ENCODE measurements at places on chromosomes 16 and 17. TPM values are rescaled to one million over a fixed set of nuclear protein-coding genes. Genes with fewer than 3 reads are reported as not detected.

DNA sequence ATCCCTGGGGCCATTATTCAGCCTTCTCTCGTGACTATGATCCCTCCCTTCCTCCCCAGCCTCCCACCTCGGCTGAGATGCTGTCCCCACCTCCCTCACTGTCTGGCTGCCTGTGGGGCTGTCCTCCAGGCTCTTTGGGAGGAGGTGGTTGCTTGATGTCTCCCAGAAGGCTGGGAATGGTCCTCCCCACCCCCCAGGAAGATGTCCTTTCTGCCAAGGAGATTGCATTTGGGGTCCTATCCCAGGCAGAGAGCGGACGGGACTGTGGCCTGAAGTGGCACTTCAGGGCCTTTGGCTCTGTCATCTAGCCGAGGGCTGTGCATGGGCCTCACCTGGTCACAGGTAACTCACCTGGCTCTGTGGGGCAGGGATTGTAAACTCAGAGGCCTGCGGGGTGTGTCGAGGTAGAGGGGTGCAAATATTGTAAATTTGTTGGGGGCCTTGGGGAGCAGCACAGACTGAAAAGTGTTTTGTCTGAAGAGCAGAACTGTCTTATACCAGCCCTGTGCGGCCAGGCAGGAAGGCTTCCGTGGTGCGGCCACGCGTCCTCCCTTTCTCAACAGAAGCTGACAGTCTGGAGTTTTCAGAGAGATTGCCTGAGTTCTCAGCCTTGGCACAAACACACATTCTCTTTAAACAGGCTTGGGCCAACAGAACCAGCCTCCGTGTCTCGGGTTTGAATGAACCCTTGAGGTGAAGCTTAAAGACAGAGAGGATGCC, 177.9 kb downstream of the SEC14L1 start:
- DNase-seq, result peak; percentile 71

DNA sequence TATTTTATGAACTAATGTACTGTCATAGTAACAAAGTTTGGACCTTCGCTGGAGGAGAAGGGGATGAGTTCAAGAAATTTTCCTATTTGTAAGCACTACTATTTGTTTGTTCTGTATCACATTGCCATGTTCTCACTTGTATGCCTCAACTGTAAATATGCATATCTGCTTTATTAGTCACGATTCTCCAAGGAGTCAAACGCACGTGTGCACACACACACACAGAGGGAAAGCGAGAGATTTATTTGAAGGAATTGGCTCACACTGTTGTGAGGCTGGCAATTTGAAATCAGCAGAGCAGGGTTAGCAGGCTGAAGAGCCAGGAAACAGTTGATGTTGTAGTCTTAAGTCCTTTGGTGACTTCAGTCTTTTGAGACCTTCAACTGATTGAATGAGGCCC, 24.9 kb upstream of the MYH2 start:
- no peak for DNase-seq

GRCh38 chr17:38579934-38580333, 25.8 kb downstream of the SRCIN1 start:
- DNase-seq, result no peak

DNA sequence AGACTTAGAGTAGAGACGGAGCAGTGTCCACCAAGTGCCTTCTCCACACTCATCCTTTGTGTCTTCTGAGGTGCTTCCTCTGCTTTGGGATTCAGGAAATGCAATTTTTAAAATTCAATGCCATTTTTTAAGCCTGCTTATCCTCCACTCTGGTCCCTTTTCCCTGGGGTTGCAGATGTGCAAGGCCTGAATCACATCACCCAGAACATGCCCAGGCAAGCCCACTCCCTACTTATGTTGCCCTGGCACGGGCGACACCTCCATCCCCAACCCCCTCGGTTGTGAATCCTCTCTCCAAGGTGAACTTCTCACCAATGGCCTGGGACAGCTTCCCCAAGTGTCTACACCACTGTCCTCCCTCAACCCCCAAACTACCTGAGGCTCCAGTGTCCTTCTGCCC, 116.2 kb downstream of the C17orf67 start:
- no peak for DNase-seq

DNA sequence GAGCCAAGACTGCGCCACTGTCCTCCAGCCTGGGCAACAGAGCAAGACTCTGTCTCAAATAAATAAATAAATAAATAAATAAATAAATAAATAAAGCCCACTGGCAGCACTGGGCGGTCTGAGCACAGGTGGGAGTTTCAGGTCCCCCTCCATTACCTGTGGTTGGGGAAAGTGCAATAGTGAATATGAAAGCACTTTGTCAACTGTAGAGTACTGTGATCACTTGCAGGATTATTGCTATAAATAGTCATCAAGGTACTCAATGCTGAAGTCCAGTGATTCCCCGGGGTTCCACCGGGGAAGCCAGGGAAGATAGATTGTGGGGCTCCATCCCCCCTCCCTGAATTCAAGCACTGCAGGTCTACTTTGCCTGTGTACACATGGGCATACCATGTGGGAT, 42.7 kb upstream of the CPNE2 start:
- no peak for DNase-seq

- DNase-seq, result no peak
These were observed 206.1 kb downstream of the CDH13 start for GRCh38 chr16:82832821-82833220.

DNA sequence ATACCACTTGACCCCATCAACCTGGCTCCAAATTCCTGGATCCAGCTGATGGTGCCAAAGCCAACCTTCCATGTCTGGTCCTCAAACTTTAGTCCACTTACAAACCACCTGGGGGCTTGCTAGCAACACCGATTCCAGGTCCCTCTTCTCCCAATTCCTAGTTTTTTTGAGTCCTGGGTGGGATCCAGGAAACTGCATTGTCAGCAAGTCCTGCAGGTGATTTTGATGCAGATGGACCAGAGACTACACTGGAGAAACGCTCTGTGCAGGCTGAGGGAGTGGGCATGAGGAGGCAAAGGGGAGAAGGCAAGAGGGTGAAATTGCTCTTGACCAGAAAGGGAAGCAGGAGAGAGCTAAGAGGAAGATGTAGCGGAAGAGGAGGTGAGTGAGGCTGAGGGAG, 21.0 kb upstream of the NOS2 start:
- no peak for DNase-seq

- DNase-seq, result no peak
These were observed 74.3 kb downstream of the ZNF778 start for GRCh38 chr16:89291776-89292175.

DNA sequence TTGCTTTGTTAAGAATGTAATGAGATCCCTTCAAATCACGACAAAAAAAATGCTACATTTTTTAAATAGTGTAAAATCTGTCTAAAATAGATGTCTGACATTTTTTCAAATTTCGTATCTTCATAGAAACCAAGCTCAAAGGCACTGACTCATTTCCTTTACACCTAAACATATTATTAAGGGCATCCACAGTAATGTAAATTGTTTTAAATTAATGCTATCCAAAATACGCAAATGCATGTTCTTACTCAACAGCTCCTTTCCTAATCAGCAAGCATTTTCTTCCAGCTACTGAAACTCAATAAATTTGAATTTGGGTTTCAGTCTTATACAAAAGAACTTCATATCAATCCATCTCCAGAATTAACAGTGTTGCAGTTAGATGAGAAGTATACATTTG, 4.3 kb downstream of the C16orf87 start:
- no peak for DNase-seq

The SAP30BP gene
- total RNA-seq, result 71.4 TPM

The WSCD1 gene
- 7.7 TPM for total RNA-seq

DNA sequence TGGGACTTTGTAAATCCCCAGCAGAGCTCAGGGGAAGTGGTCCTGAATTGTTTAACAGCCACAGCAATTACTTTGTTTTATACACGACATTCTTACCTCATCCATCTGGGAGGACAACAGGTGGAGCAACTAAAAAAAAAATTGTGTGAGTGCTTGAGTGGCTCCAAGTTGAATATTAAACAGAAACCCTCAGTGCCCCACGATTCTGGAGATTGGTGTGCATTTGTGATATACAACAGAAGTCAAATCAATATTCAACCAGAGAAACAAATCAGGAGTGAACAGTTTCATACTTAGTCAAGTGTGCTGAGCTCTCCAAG, 204.8 kb downstream of the HAPSTR1 start:
- DNase-seq, result no peak

DNA sequence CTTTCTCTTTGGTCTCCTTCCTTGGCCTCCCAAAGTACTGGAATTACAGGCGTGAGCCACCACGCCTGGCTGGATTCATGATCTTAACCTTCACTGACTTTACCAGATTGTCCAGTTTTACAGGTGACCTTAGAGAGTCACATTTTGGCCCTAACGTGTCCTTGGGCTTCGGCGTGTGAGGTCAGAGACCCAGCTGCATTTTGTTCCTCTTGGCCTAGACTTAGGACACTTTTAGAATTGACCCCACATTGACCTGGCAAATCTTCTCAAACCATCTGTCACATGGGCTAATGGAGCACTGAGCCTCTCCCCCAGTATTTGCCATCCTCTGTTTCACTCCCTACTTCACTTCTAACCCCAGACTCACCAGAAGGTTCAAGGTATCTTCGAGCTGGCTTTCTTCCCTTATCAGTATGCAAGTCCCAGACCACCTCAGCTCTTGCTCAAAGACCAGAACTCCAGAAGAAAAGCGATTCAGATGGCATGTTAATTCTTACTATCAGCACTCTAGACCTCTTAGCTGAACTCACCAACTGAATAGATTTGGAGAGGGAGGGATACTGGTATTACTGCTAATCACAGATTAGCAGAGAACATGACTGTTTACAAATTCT, 1.7 kb upstream of the CYTH1 start:
- DNase-seq, result peak; percentile 48

DNA sequence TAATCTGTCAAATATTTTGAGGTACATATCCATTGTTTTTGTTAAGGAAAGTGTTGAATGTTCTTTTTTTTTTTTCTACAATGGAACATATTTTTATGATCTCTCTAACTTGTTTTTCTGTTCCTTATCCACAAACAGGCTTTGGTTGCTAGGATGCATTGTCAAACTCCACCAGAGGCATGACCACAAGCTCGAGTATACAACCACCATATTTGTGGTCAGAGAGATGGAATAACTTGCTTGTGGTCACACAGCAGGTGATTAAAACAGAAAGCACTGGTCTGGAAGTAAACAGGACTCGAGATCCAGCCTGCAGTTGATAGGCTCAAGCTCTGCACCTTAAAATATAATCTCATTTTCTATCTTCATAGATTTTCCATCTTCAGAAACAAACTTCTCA, 105.8 kb upstream of the ADAMTS18 start:
- no peak for DNase-seq

- DNase-seq, result no peak
These were observed 15.3 kb upstream of the ALDH3A1 start for GRCh38 chr17:19763416-19763815.

- DNase-seq, result no peak
These were observed 34.6 kb downstream of the TRIM25 start for GRCh38 chr17:56879280-56879679.

- peak; percentile 86 for DNase-seq
These were observed 6.1 kb downstream of the WDR81 start for GRCh38 chr17:1730326-1731193.

GRCh38 chr17:12247761-12248160, 227.1 kb downstream of the MAP2K4 start:
- no peak for DNase-seq

The ALOX15B gene
- 80.2 TPM for total RNA-seq

DNA sequence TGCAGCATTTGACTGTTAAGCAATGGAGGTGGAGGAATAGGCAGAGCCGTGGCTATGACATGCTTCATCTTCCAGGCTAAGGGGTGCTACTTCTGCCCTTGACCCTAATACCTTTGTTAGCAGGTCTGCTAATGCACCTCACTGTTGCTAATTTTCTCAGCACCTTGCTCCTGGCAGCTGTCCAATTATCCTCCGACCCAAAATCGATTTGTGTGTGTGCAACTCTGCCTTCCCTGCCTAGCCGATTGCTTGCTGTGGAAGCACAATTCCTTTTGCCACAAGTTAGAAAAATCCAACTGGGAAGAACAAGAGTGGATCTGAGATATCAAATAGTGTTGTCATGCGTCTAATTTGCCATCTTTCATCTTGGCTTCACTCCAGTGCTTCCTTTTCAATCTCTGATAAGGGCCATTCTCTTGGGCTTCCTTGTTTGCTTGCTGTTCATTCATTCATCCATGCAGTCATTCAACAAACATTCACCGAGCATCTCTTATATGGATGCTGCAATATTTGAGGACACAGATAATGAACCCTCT, 422.8 kb downstream of the RBFOX1 start:
- no peak for DNase-seq

DNA sequence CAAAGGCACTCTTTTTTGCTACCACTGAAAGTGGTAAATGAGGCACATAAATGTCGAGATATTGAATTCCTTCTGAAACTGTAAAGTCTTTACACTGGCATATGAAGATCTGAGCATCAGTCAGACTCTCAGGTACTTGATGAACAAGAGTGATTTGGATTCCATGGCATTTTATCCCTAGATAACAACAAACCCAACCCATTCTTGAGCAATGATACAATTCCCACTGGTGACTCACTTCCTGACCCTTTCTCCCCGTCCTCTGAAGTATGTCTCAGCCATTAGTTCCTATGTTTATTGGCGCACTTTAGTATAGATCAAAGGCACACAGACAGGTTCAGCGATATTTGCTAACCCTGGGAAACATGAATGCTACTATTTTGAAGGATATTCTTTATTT, 147.0 kb upstream of the RBFOX1 start:
- DNase-seq, result no peak

- peak; percentile 56 for DNase-seq
These were observed 25.8 kb downstream of the MLYCD start for GRCh38 chr16:83924686-83925085.

The CHAD gene
- not detected for total RNA-seq

The TBX6 gene
- total RNA-seq, result 1.4 TPM

DNA sequence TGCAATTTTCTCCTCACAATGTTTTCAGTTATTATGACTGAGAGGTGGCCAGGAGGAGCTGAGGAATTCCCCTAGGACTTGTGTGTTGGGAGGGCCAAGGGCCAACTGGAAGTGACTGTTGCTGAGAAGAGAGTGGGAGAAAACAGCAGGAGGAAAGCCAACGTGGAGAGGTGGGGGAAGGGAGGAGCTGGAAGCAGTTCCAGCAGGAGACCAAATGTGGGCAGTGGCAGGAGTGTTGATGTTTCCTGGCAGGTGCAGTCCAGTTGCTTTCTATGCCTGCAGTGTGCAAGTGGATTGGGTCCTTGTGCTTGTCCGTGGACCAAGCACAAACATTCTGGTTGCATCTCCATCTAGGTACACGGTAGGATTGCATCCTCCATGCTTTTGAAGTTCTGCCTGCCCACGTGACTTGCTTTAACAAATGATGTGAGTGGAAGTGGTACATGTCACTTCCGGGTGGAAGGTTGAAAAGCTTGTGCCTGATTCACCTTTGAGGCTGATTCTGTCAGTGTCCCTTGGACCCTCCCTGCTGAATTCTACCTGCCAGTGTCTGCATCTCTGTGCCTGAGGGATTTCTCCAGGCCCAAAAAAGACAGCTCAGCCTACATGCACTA, 54.7 kb upstream of the CRHR1 start:
- DNase-seq, result no peak

The CIAO3 gene
- total RNA-seq, result 24.2 TPM

DNA sequence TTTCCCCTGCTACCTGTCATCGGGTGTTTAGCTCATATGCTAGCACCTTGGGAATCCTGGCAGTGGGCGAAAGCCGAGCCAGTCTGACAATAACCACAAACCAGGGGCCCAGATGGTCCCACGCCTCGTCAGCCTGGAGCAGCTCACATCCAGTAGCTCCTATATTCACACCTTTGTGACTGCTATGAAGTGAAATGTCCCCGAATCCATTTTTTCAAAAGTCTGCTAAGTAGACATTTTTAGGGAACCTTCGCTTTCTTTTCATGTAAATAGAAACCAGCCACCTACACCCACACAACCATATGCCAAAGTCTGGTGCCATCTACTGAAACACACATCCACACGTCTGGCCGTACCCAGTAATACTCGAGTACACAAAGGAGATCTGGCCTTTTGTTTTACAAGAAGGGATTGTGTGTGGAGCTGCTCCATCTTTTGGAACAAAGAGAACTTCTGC, 176.8 kb downstream of the SLC39A11 start:
- DNase-seq, result no peak
